ENCODE measurements at places on chromosomes 12 and 14. TPM values are rescaled to one million over a fixed set of nuclear protein-coding genes. Genes with fewer than 3 reads are reported as not detected.

DNA sequence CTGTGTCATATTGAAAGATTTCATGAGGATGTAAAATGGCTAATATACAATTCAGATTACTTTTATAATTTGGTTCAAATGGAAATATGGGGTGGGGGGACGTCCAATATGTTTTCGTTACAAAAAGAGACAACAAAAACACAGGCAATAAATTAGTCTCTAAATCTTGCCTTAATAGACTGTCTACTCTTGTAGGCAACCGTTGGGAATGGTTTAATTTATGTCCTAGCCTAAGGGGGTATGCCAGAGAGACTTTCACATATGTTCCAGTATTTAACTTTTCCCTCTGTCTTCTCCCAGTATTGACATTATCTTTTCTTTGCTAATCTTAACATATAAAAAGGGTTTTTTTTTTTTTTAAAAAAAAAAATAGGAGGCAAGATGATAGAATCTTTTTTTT, 41.5 kb upstream of the LIN7A start:
- DNase-seq = no peak
- no peaks in the 10 kb centered on the region for H3K36me3 ChIP-seq
- H3K27ac ChIP-seq = no peak overlapping the region
- no peak overlapping the region for H3K4me3 ChIP-seq
- no peaks in the 10 kb centered on the region for H3K4me1 ChIP-seq

GRCh38 chr14:65345266-65345665, 67.3 kb upstream of the FUT8 start:
- H3K4me1 ChIP-seq = peaks cover 20% of the 10 kb centered on the region
- H3K4me3 ChIP-seq = no peak overlapping the region
- H3K36me3 ChIP-seq = peaks cover 6% of the 10 kb centered on the region

Gene RD3L
- not detected for total RNA-seq

Gene SSTR1
- total RNA-seq = 0.29 TPM

Gene RAD9B
- total RNA-seq = 1.0 TPM

Measured in MCF 10A (cell line).